Activated CD8-positive, alpha-beta memory T cell treated with anti-CD3 and anti-CD28 coated beads for 1 hour (primary cell): ENCODE measurements at places on chromosomes 13 and 19.
A peak's percentile ranks its signal among the peaks of the same experiment; 100 is the strongest.

GRCh38 chr13:110340812-110341444 is 33.8 kb downstream of the COL4A2 start:
- peak; percentile 8 for DNase-seq

- no peak for DNase-seq
These were observed 120.7 kb downstream of the RXFP2 start for GRCh38 chr13:31860002-31860401.

DNA sequence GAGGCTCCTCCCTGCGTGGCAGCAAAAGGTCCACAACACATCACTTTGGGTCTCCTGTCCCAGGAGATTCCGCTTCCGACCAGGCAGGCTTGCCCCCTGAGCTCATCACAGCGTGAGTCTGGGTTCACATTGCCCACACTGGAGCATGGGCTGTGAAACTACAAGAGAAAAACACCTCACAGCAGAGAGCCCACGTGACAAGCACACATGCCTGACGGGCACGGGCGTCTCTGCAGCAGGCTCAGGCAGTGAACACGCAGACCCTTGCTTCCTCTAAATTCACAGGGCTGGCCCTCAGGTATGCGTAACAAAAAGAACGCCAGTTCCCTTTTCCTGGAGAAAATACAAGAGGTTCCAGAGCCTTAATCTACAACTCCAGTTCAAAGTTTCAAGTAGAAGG is 41.9 kb downstream of the RASA3 start:
- no peak for DNase-seq

- no peak for DNase-seq
These were observed 24.6 kb upstream of the ATP8A2 start for GRCh38 chr13:25347151-25347550.

DNA sequence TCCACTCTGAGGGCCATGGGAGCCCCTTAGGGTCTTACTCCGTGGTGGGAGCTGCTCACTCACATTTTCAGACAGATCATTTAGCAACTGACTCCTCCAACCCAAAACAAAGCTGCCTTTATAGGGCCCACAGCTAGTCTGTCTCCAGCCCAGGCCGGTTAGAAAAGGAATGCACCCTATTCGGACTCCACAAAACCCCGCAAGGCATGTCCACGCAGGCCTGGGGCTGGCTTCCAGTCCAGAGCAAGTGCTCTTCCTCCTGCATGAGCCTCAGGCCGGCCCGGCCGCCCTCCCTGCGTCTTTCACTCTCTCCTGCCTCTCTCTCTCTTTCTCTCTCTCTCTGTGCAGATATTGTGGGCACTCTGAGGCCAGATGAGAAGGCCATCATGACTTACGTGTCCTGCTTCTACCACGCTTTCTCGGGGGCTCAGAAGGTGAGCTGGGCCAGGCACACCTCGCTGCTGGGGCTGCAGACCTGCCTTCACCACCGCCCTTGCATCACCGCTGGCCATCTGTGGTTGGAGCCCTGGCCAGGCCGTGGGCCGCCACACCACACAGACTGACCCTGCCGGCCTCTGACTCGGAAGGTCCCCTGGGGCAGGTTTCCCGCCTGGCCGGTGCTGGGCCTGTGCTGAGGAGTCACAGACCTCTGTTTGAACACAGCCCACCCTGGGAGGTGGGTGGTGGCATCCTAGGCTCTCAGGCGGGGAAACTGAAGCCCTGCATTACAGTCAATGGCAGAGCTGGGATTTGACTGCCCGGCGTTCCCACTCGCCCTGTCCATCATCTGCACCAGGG is 33.1 kb downstream of the CAPN12 start:
- no peak for DNase-seq

DNA sequence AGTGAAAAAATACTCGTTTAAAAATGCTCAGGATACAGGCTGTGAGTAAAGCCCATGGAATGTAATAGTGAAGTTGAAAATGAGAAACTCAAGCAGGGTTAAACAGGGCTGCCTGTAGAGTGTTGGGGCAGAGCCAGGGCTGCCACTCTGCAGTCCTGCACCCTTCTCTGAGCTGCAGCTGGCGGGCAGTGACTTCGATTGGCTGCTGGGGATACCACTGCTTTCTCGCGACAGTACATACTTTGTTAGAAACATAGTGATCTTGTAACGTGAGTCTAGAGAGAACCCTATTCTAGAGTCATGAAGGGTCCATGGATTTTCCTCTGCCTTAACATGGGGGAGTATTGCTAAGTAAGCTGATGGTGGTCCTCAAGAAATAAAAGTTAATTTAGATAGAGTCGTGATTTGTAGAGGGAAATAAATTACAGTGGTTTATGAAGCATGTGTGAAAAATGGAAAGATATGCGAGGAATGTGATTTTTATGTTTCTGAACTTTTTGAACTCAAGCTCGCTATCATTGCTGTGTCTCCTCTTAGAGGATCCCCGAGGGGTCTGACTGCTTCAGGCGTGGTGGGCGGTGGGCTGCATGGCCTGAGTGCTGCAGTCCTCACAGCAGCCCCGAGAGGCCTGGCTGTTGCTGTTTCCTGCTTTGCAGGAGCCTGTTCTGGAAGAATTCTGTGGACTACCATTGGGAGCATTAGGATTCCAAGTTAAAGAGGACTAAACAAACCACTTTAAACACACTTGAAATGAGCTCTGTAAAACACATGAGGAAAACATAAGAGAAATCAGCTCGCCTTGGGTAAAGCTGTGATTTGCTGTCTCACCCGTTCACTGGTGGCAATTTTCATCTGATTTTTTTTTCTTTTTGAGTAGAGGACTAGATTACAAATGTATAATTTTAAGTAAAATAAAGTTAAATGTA is 95.7 kb downstream of the ARHGEF7 start:
- DNase-seq: no peak

DNA sequence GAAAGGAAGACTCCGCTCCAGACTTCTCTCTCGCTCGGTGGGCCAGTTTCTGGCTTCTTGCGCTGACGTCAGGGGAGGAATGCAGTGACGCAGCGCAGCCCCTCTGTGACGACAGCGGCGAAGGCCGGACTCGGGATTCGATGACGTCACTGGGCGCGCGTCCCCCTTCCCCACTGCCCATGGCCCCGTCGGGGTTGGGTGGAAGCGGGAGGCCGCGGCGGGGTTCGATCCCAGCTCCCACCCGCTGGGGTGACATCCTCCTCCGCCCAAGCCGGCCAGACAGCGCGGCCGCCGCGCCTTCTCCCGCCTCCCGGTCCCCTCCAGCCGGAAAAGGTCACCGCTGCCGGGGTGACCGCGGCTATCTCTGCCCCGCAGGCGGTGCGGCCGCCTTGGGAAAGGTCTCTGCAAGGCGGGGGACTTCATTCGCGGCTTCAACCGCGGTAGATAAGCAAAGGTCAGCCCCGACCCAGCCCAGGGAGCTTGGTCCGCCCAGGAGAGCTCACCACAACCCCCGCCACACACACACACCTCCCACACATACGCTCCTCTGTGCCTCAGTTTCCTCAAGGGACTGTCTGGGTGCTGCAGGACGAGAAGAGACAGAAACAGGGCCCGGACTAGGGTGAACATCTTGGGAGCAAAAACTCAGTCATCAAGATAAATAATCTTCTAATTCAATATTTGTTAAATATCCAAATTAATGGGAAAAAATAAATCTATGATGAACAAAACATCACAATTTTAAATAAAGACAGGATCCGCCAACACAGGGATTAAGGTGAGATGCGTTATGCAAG is 844 bp upstream of the RFX1 start:
- DNase-seq: no peak

DNA sequence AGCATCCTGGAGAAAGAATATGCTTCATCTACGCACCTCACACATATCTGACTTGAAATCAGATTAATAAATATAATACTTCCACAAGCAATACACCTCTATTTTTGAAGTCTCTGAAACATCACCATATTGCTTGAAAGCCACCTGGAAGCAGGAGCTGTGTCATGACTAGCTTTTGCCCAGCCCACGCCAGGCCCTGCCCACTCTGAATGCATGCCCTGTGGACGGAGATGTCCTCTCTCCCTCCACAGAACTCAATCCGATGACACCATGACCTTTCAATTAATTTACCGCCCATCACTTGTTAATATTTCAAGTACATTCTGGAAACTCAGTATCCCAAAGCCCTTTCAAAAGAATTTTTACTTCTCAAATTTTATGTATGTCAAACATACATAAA is 108.0 kb downstream of the TBC1D4 start:
- no peak for DNase-seq

DNA sequence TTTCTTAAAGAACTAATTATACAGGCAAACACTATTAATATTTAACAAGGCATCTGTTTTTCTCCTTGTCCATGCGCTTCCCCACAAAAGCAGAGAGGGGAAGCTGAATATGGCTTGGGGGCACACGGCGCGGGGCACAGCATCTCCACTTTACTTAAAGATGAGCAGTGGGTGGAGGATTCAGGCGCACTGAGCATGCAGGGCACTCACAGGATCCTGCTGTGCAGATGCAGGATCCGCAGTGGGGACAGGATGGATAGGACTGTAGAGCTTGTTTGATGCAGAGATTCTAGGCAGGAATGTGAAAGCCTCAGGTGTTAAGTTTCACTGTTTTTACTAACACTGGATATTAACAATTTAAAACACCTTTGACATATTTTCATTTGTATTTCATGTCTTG is 43.3 kb downstream of the ATP11A start:
- no peak for DNase-seq

DNA sequence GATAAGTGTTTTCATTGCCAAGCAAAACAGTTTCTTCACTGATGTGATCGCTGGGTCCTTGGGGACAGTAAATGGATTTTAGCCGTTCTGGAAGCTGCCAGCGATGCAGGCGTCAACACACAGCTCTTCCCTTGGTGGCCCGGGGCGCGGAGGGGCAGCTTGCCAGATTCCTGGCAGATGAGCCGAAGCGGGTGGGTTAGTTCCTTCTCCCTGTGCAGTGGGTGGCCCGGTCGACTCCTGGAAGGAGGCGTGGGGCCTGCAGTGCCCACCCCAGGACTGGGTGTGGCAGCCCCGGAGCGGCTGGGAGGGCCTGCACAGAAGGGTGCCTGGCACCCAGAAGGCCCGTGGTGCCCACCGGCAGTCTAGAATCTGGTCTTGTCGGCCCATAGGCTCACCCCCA is 69.0 kb downstream of the KDM4B start:
- no peak for DNase-seq

GRCh38 chr19:49073514-49074378 is 1.2 kb upstream of the KCNA7 start:
- DNase-seq: no peak

GRCh38 chr13:102907886-102908515 is 62.2 kb downstream of the ERCC5 start:
- no peak for DNase-seq

- DNase-seq: no peak
These were observed 3.1 kb downstream of the EFNB2 start for GRCh38 chr13:106532111-106532929.

- no peak for DNase-seq
These were observed 270.9 kb upstream of the NBEA start for GRCh38 chr13:34671137-34671536.

- no peak for DNase-seq
These were observed 243.5 kb downstream of the LMO7 start for GRCh38 chr13:75879656-75880055.

DNA sequence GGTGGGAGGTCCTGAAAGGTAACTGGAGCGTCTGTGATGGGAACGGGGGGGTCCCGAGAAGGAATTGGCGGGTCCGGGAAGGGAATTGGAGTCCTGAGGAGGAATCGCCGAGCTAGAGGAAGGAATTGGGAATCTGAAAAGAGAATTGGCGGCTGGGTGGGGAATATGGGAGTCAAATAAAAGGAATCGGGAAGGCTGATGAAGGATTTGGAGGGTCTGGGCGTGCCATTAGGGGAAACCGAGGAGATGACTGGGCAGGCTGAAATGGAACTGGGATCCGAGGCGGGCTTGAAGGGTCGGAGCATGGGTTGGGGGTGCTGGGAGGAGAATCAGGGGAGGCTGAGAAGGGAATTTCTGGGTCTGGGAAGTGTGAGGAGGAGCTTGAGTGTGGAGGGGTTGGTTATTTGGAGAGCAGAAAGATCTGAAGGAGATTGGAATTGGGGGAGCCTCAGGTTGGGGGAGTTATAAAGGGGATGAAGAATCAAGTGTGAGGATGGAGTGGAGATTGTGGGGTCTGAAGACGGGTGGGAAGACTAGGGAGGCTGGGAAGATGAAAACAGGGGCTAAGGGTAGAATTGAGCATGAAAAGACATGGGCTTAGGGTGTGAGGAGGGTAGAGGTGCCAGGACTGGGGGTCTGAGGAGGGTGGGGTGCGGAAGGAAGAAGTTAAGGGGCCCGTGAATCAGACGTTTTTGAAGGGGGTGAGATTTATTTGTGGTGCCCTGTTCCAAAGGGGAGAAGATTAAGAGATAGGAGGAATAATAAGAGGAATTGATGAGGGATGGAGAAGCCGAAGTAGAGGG is 718 bp downstream of the ACTN4 start:
- no peak for DNase-seq

DNA sequence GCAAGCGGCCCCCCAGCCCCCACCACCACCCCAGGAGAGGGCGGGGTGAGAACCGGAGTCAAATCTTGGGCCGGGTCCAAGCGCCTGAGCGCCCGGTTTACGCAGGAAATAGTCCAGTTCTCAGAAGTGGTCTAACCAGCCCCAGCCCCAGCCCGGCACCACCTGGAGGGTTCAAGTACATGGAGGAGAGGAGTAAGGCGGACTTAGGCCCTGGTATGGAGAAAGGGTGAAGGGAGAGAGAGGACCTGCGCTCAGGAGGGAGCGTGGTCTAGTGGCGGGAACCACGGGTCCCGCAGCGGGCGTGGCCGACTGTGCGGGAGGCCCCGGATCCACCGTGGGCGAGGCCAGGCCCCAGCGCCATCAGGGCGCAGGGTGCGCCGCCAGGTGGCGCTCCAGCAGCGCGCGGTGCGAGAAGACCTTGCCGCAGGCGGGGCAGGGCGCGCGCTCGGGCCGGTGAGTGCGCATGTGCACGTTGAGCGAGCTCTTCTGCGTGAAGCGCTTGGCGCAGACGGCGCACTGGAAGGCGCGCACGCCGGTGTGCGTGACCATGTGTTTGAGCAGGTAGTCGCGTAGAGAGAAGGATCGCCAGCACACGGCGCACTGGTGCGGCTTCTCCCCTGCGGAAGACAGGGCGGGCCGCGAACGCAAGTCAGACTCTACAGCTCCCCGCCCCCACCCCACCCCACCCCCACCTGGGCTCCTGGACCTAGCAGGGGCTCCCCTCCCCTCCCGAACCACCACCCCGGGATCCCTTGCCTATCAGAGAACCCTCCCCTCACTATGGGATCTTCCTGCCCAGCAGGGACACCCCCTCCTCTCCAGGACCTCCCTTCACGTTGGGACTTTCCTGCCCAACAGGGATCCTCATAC is 2.1 kb upstream of the SLC27A5 start:
- peak; percentile 91 for DNase-seq

DNA sequence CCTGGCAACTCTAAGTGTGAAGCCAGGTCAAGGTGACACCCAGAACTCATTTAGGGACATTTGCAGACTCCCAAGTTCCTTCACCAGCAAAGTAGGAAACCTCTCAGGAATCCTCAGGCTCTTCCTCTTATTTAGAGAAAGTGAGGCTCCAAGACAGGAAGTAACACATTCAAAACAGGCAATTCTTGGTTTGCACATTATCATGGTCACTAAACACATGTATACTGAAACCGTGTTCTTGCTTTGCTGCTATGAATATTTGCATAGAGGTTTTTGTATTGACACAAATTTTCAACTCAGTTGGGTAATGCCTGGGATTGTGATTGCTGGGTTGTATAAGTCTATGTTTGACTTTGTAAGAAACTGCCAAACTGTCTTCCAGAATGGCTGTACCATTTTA is 13.2 kb upstream of the URI1 start:
- DNase-seq: no peak

GRCh38 chr19:423691-424466 is 14.9 kb upstream of the C2CD4C start:
- no peak for DNase-seq
